ENCODE measurements at places on chromosomes 6 and 20. TPM values are rescaled to one million over a fixed set of nuclear protein-coding genes. Genes with fewer than 3 reads are reported as not detected.

The SLC22A16 gene
- not detected for total RNA-seq

The CST5 gene
- not detected for total RNA-seq

The EFCAB8 gene
- total RNA-seq = under 0.01 TPM

The SPEF1 gene
- total RNA-seq = not detected

The GRM4 gene
- total RNA-seq = not detected

The MROH8 gene
- 0.65 TPM for total RNA-seq

The PHF1 gene
- 9.7 TPM for total RNA-seq

The CASS4 gene
- under 0.01 TPM for total RNA-seq

The CCN5 gene
- total RNA-seq = not detected

The THEMIS gene
- total RNA-seq = not detected

The SIRPD gene
- not detected for total RNA-seq

The FNDC1 gene
- total RNA-seq = not detected

The HCRTR2 gene
- not detected for total RNA-seq

The CNKSR3 gene
- 8.1 TPM for total RNA-seq

The BAG2 gene
- 0.87 TPM for total RNA-seq

The ZNF184 gene
- 4.4 TPM for total RNA-seq

The TFAP2B gene
- not detected for total RNA-seq

The SLC13A3 gene
- not detected for total RNA-seq

The VGLL2 gene
- not detected for total RNA-seq

The ESF1 gene
- 4.4 TPM for total RNA-seq

The SNPH gene
- 2.6 TPM for total RNA-seq

The LY6G6F gene
- total RNA-seq = not detected

Data from lung microvascular endothelial cell (primary cell).